ENCODE measurements at places on chromosomes 3 and 15.

DNA sequence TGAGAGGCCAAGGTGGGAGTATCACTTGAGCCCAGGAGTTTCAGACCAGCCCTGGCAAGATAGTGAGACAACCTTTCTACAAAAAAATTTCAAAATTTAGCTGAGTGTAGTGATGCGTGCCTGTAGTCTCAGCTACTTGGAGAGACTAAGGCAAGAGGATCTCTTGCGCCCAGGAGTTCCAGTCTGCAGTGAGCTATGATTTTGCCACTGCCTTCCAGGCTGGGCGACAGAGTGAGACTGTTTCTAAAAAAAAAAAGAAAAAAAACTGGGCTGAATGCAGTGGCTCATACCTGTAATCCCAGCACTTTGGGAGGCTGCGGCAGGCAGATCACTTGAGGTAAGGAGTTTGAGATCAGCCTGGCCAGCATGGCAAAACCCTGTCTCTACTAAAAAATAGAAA is 14.0 kb upstream of the PIK3CB start:
- no peak for DNase-seq

- DNase-seq: no peak
These were observed 33.7 kb downstream of the BNC1 start for GRCh38 chr15:83250781-83251180.

DNA sequence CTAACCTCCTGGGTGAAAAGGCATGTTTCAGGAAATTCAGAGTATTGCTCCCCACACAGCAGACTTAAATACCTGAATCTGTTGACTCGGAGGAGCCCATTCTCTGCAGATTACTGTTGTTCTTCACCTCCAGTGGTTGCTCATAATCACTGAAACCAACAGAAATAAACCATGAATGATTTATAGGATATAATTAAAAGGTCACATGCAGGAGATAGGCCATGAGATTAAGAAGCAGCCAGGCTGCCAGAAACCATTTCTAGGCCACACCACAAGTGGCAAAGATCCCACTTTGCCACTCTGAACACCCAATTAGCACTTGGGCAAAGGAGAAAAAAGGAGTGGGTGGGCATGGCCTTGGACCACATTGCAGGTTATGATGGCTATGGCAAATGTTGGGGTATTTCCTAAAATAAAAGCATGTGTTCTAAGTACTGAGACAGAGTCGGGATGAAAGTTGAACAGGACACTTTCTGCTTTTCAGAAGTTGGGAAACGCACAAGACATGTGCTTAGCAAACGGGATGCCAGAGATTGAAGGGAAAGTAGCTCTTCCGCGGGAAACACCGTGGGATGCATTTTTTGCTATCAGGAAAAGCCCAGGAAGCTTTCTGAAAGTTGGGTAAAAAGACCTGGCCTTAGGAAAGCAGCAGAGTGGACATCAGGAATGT is 1.5 kb downstream of the CDC25A start:
- peak; percentile 7 for DNase-seq

- no peak for DNase-seq
These were observed 241.0 kb upstream of the ZNF717 start for GRCh38 chr3:76026379-76026778.

DNA sequence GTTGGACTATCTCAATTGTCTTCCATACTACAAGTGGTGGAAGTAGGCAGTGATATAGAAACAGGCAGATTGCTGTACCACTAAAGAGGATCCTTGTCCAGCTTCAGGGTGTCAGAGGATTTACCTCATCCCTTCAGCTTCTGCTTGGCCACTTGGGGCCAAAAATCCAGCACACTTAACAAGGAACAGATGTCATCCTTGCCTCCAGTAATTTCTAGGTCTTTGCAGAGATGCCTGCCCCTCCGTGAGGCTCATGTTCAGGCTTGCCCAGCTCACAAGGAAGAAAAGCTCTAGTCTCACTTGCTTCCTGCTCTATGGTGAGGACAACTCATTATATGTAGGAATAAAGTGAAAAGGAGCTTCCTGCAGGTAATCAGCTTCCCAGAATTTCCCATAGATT is 510.3 kb downstream of the EPHA3 start:
- DNase-seq: no peak

DNA sequence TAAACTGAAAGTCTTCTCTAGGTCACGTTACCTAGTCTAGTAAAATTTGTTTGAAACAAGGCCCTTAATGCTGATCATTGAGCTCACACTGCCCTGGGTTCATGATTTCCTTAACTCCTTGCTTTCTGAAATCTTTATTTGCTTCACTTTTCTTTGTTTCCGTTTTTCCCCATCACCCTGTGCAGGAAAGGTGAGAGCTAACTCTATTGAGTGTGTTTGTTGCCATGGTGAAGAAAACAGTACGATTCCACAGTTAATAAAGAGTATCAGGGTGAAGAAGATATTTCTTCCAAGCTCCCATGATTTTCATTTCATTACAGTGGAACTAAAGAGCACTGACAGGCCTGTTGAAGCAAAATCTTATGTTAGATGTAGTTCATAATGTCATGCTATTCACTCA is 276.2 kb downstream of the RAP2B start:
- DNase-seq: no peak

DNA sequence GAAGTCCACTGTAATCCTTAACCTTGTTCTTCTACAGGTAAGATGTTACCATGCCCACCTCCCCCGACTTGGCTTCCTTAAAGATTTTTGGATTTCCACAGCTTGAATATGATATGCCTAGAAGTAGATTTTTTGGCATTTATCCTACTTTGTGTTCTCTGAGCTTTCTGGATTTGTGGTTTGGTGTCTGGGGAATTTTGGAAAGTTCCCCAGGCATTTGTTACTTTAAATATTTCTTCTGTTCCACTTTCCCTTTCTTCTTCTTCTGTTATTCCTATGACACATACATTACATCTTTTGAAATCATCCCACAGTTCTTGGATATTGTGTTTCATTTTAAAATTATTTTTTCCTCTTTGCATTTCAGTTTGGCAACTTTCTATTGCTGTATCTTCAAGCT is 122.1 kb upstream of the TMEM108 start:
- no peak for DNase-seq

DNA sequence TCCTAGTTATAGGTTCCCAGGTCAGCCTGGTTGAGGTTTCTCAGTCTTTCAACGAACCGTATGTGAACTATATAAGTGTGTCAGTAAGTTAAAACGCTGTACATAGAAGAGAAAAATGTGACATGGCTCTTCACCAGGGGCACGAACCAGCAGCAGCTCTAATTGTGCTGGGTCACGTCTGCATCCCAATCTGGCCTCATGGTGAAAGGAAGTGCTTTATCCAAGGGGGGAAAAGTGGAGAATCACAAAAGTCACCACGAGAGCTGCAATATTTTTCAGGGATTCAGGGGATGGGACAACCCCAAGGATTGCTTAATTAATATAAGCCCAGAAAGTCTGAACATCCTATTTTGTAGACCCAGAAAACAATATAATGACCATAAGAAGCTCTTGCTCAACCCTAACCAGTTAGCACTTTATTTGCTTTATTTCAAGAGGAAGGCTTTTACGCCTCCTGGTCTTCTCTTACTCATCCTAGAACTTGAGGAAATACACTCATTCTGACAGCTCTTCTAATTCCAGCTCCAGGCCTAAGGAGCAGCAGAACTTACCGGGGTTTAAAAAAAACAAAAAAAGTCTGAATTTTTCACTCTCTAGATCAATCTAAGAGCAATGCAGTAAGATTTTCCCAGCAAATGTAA is 16.5 kb downstream of the ANXA2 start:
- DNase-seq: peak; percentile 47

GRCh38 chr15:65653801-65654521 is 32.2 kb downstream of the SLC24A1 start:
- DNase-seq: no peak

DNA sequence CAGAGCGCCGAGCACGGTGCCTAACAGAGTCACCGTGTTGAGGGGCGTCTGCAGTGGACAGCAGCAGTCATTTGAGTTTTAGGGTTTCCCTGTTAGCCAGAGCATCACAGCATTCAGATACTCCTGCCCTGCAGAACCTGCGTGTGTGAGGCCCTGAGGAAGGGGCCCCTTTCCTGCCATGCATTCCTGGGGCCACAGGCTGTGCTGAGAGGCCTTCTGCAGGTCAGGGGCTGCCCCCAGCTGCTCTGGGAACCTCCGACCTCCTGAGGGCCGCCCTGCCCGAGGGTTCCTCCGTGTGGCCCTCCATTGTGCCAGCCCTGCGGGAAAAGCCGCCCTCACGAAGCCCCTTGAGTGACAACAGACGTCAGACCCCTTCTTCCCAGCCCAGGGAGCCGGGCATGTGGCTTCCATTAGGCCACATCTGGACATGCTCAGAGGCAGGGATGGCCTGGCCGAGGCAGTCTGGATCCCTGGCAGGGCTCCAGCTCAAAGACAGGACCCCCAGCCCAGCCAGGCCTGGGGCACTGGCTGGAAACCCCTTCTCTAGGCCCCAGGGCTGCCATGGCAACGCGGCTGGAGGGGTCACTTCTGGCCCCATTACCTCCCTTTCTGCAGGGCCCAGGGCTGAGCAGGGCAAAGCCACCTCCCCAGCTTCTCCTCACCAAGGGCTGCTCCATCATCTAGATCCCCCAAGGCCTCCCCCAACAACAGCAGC is 25.3 kb downstream of the FBLN2 start:
- no peak for DNase-seq

- no peak for DNase-seq
These were observed 38.8 kb downstream of the PTPRG start for GRCh38 chr3:61600195-61600594.

GRCh38 chr15:95626501-95627361 is 703.8 kb upstream of the NR2F2 start:
- no peak for DNase-seq

- no peak for DNase-seq
These were observed 9.9 kb downstream of the AMOTL2 start for GRCh38 chr3:134364061-134364935.

DNA sequence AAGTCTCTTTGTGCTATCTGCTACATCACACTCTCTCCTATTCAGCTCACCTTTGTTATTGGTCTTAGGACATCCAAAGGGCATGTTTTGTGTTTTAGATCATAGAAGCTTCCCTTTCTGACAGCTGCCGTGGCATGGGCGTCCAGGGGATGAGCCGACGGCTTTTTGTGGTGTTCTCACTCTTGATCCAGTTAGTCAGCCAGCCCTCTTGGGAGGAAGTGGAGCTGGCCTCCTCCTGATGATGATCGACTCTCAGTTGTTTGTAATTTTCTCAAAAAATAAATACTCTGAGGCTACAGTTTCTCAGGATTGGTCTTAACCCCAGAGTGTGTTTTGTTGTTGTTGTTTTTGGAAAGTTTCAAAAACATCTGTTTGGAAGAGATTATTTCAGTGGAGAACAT is 34.4 kb downstream of the BOC start:
- peak; percentile 74 for DNase-seq

All from MV-4-11 (cell line).